ENCODE measurements at places on chromosomes 6 and 20. TPM values are rescaled to one million over a fixed set of nuclear protein-coding genes. Genes with fewer than 3 reads are reported as not detected.

ITCH gene
- 76.5 TPM for total RNA-seq

DZANK1 gene
- total RNA-seq: 1.6 TPM

MAPK13 gene
- total RNA-seq: 12.2 TPM

MUC22 gene
- 0.21 TPM for total RNA-seq

RIMS1 gene
- 2.3 TPM for total RNA-seq

GGTLC1 gene
- total RNA-seq: not detected

TMEM244 gene
- 2.3 TPM for total RNA-seq

CDSN gene
- total RNA-seq: not detected

SLC35D3 gene
- not detected for total RNA-seq

TMEM170B gene
- total RNA-seq: 11.3 TPM

TMC2 gene
- not detected for total RNA-seq

SYNGAP1 gene
- total RNA-seq: 6.2 TPM

ASIP gene
- total RNA-seq: not detected

CD24 gene
- total RNA-seq: 122 TPM

SLC32A1 gene
- total RNA-seq: not detected

KHDC1L gene
- not detected for total RNA-seq

TRAPPC3L gene
- 0.31 TPM for total RNA-seq

HDDC2 gene
- 43.6 TPM for total RNA-seq

CDH4 gene
- total RNA-seq: 1.1 TPM

COL9A1 gene
- total RNA-seq: 4.2 TPM

SMIM28 gene
- total RNA-seq: not detected

SDHAF4 gene
- 9.9 TPM for total RNA-seq

OPN5 gene
- total RNA-seq: not detected

HAO1 gene
- total RNA-seq: not detected

All from tongue (tissue), 3 donors.